Activated T-cell treated with anti-CD3 and anti-CD28 coated beads for 1 hour (primary cell): ENCODE measurements at places on chromosomes 6 and 20.

GRCh38 chr20:9999645-10000044 is 35.1 kb upstream of the ANKEF1 start:
- no peak for DNase-seq

DNA sequence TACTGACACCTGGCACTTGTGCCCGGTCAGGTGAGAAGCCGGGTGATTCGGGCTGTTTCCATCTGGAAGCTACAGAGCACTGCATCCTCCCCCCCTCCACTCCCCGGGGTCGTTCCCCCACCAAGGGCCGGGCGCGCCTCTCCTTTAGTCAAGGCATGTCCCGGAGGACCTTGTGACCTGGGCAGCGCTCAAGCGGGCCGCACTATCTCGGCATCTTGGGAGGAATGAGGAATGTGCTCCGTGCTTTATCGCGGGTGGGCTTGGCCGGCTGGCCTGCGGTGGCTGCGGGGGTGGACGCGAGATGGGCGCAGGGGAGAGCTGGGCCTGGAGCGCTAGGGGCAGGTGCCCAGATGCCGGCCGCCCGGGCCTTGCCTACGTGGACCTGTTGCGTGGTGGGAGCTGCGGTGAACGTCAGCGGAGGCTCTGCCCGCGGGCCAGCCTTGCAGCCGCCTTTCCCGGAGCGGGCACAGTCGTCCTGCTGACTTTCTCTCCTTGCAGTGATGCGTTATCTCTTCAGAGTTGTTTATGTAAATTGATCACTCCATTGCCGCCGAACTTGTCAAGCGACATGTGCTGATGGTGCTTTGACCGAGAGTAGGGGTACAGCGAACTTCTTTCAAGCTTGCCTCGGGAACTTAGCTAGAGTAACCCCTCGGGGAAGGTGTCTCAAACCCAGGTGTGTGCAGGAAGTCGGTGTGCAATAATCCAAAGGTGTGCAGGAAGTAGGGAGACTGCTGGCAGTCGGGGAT is 1.1 kb downstream of the LRRC1 start:
- no peak for DNase-seq

GRCh38 chr6:30227242-30227722 is 14.1 kb upstream of the TRIM26 start:
- no peak for DNase-seq

GRCh38 chr6:168873278-168874190 is 380.1 kb downstream of the THBS2 start:
- no peak for DNase-seq

DNA sequence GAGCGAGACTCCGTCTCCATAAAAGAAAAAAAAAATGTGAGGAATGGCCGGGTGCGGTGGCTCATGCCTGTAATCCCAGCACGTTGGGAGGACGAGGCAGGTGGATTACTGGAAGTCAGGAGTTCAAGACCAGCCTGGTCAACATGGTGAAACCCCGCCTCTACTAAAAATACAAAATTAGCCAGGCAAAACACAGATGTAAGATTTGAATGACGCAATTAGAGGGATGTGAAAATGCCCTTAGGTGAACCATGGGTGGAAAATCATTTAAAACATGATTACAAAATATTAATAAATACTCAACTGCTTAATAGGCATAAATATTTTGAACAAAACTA is 20.9 kb downstream of the COL9A3 start:
- DNase-seq: no peak

DNA sequence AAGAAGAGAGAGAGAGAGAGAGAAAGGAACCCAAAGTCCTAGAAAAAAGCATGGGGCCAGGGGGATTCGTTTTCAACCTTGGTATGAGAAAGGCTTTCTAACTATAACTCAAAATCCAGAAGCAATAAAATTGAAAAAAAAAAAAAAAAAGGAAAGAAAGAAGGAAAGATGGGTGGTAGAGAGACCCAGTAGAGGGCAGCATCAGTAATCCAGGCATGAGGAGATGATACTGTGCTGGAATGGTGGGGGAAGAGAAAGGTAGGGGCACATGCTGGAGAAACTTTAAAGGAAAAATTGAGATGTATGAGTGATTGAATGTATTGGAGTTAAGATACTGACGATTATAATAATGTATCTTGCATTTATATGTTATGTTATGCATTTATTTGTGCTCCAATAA is 1040.7 kb upstream of the FLRT3 start:
- DNase-seq: no peak

- DNase-seq: no peak
Measured at GRCh38 chr6:37435373-37435772, 2.4 kb downstream of the CMTR1 start.

DNA sequence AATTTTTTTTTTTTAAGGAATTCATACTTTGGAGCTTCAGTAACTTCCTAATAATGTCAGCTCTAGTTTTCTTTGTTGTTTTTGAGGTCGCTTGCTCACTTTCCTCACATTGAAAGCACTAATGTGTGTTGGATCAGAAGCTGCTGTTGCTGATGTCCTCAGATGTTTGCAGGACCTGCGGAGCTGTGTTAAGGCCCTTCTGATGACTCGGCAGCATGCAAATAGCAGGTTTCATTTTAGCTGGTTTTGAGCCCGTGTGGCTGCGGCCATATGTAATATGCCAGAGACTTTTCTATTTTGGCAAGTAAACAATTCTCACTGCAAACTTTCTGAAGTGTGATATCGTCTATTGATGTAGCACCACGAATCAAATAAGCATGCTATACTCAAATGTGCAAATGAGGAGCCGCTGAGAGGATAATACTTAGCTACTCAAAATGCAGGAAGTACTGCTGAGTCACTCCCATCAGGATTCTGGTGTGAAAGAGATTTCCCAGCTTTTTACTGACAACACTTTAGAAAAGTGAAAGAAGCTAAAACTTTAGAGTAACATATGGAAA is 187.8 kb downstream of the SASH1 start:
- no peak for DNase-seq

DNA sequence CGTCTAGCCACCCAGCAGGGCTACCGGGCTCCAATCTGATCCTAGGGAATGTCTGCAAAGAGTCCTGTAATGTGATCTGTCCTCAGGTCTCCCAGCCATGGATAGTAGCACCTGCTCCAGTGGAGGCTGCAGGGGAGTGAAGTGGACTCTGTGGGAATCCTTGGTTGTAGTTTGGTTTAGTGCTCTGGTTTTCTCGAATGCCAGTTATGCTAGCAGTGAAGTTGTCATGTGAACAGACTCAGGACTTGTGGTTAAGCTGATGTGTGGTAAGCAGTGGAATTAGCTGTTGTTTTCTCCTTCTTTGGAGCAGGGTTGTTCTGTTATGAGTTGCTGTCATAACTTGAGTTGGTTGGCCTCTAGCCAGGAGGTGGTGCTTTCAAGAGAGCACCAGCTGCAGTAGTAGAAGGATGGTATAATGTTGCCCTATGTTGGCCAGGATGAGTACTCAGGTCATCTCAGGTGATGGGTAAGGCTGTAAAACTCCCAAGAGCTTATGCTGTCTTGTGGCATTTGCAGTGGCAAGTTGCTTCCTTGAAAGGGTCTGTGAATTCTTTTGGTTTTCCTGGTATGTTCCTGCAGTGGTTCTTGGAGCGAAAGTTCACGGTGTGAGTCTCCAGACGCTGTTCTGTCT is 390.2 kb downstream of the UTRN start:
- DNase-seq: no peak

- no peak for DNase-seq
Measured at GRCh38 chr6:51528556-51528955, 558.9 kb downstream of the PKHD1 start.

- DNase-seq: no peak
Measured at GRCh38 chr6:74674377-74674776, 531.5 kb downstream of the COL12A1 start.

DNA sequence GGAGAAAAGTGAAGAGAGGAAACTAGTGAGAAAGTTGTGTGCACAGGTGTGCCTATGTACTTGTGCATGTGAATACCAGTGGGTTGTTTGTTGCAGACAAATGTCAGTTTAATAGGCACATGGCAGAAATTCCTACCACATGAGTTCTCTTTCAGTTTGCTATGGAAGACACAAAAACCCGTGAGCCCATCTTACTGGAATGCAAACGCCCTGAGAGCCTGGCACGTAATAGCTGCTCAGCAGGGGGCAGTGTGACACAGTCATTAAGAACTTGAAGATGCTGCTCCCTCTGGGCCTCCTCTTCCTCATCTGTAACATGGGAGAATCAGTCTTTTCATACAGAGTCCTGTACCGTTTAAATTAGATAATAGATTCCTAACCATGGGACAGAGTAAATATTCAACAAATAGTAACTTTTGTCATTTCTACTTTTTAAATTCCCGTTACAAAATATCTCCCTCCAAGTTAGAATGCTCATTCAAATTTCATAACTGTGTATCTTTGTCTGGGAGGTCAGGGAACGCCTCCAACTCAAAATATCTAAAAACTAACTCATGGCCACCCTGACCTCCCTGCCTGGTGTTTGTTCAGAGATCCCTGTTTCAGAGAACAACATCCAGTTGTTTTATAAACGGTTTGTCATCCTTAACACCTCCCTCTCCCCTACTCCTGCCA is 802.9 kb downstream of the MAFB start:
- DNase-seq: no peak

- no peak for DNase-seq
Measured at GRCh38 chr6:10418361-10418861, 3.5 kb upstream of the TFAP2A start.

- no peak for DNase-seq
Measured at GRCh38 chr6:42727087-42727611, 4.8 kb upstream of the PRPH2 start.

- no peak for DNase-seq
Measured at GRCh38 chr6:150145427-150145826, 2.6 kb downstream of the PPP1R14C start.

DNA sequence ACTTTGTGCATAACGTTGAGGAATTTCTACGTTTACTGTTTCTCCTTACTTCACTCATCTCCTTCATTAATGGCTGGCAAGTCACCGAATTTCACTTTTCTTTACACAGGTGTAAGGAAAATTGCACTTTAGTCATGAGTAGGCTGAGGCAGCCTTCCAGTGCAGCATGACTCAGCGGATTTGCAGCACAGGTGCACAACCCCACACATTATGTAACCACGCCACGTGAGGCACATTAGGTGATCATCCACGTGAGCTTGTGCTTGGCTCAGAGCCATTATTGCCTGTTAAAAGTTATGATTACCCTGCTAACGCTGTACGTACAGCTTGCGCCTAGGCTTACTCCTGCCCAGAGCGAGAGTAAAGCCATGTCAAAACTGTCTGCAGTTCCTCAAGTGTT is 158.8 kb downstream of the NKAIN2 start:
- DNase-seq: no peak

DNA sequence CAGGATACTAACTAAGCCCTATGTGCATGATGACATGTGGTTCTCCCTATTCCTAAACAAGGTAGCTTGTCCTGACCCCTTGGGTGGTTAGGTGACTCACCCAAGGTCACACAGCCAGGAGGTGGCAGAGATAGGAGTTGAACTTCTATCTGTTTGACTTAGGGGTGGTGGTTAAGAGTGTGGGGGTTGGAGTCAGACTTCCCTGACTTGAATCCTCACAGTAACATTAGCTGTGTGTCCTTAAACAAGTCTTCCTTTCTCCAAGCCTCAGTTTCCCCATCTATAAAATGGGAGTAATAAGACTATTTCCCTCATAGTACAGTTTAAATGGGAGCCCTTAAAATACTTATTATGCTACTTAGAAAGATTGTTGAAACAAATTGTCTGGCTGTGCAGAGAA is 21.9 kb downstream of the SLC12A5 start:
- DNase-seq: no peak

DNA sequence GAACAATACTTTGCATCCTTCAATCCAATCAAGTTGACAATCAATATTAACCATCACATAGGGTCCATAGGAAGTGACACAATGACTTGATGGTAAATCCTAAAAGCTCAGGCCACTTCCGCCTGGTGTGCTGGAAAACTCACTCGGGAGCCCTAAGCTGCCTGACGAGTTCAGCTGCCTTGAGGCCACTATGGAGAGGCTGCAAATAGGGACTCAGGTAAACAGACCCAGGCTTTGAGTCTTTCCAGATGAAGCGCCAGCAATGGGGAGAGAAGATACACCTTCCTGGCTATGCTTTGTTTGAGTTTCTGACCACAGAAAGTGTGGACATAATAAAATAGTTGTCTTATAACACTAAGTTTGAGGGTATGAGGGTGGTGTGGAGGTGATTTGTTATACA is 112.6 kb downstream of the GPR63 start:
- no peak for DNase-seq

- no peak for DNase-seq
Measured at GRCh38 chr20:17928211-17928611, 40.4 kb downstream of the SNX5 start.

DNA sequence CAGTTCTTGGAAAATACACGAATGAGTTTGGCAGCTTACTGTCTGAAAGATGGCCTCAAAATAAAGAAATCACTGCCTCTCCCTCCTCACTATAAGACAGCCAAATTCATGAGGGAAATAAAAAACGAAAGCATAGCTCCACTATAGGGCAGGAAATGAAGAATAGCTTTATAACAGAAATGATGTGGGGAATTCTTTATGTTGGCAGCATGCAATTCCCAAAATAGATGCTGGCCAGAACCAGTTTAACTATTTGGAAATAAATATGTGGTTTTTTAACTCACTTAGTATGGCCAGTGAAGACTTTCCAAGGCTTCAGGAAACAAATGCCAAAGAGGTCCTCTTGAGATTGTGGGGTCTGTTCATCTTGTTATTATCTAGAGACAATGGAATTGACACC is 100.5 kb downstream of the TBX18 start:
- no peak for DNase-seq

DNA sequence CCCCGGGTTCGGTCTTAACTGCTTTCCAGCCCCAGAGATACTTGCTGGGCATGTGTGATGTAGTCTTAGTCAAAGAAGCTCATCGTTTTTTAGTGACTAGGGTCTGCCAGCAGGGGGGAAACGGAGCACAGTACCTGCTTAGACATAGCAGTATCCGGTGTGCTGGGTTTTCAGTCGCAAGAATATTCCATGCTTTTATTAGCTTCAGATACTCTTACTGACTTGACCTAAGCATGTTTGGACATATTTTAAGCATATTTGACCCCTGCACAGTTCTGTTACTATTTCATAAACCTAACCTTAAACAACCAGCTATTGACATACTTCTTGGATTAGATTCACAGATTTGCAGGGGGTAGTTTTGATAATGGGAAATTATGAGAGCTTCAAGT is 3.0 kb downstream of the E2F3 start:
- peak; percentile 53 for DNase-seq

GRCh38 chr20:33789109-33789857 is 21.9 kb upstream of the CHMP4B start:
- no peak for DNase-seq

DNA sequence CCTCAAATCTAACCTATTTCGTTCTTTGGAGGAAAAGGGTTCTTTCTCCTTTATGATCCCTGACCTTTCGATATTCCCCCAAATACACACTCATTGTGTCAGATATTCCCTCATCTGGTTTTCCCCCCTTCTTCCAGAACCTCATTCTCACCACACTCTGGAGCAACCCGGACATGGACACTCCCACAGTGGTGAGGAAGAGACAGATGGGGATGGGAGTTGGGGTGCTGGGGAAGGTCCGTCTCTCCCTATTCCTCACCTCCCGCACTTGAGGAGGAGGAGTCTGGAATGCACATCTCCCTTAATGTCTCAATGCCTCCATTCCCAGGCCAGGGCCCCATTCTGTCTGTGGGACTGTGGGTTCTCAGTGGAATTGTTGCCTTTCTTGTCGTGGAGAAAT is 1.3 kb downstream of the SLC39A7 start:
- no peak for DNase-seq
